Progenitor cell of endocrine pancreas (in vitro differentiated cells): ENCODE measurements at places on chromosomes 3 and 15. TPM values are rescaled to one million over a fixed set of nuclear protein-coding genes. Genes with fewer than 3 reads are reported as not detected.

Gene TATDN2
- 34.5 and 35.5 TPM in 2 replicates for total RNA-seq

Gene PP2D1
- total RNA-seq, result not detected in 2 replicates

Gene ZBTB11
- 17.8 and 18.8 TPM in 2 replicates for total RNA-seq

Gene UBAP1L
- total RNA-seq, result 5.8 and 6.2 TPM in 2 replicates

Gene TMEM115
- 32.7 and 33.0 TPM in 2 replicates for total RNA-seq

Gene MYLK
- 1.1 and 3.8 TPM in 2 replicates for total RNA-seq

Gene LRRC3B
- 0.29 and 0.60 TPM in 2 replicates for total RNA-seq

Gene CYP1A2
- not detected in 2 replicates for total RNA-seq

Gene HYAL1
- total RNA-seq, result 3.1 and 4.1 TPM in 2 replicates

Gene PRR20G
- not detected in 2 replicates for total RNA-seq

DNA sequence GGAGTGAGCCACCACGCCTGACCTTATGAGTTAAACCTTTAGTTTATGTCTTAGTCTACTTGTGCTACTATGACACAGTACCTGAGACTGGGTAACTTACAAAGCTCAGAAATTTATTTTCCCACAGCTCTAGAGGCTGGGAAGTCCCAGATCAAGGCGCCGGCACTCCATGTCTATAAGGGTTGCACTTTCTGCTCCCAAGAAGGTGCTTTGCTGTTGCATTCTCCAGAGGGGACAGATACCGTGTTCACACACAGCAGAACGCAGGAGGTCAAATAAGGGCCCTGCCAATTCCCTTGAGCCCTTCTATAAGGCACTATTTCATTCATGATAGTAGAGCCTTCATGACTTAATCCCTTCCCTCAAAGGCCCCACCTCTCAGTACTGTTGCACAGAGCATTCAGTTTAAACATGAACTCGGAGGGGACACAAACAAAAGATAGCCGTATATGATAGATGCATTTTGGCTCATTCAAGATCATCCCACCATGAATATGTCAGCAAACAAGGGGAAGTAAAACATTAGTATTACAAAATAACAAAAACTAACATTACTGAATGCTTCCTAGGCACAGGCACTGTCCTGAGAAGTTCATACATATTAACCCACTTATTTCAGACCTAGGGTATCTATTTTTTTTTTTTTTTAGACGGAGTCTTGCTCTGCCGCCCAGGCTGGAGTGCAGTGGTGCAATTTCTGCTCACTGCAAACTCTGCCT is 26.5 kb downstream of the PLA1A start:
- DNase-seq, result no peak

DNA sequence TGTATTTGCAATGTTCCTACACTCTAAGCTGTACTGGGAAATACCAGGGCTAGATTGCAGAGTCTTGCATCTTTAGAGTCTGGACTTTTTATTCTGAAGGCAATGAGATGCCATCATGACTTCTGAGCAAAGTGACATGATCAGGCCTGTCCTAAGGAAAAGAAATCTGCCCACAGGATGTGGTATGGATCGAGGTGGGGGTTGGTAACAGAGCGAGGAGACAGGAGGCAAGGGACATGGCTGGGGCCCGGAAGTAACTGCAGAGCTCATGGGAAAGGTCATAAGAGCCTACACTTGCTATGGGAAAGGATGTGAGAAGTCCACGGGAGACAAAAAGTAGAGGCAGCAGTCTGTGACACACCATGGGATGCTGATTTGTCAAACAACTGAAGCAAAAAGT is 121.5 kb downstream of the OXNAD1 start:
- DNase-seq, result no peak

- no peak for DNase-seq
These were observed 56.2 kb downstream of the ATP2C1 start for GRCh38 chr3:130950124-130950523.

DNA sequence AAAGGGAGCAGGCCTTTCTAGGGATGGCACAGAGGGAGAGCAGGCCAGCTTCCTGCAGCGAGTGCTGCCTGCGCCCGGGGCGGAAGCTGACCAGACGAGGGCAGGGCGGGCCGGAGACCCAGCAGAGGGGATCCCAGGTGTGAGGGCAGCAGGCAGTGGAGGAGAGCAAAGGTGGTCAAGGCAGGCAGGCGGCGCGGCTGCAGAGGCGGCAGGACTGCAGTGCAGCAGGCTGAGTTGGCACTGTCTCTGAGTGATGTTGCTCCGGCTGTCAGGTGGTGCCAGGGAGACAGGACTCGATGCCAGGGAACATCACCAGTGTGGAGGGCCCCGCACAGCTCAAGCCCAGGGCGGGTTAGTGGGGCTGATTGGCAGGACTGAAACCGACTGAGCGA is 22.3 kb upstream of the PLXNA1 start:
- no peak for DNase-seq

DNA sequence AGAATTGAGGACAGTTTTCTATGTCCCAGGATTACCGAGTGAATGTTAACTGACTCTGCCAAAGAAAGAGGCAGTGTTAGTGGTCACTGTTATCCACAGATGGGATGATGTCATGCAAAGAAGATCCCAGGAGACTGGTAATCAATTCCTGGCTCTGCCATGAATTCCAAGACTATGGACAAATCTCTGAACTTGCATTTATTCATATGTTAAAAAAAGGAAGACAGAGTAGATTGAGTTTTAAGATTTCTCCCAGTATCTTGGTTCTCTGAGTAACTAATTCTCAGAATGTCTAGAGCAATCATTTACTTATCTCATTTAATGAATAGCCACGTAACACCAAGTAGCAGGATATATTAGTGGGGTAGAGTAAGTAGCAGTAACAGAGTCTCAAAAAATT is 11.5 kb upstream of the MAP3K13 start:
- no peak for DNase-seq

DNA sequence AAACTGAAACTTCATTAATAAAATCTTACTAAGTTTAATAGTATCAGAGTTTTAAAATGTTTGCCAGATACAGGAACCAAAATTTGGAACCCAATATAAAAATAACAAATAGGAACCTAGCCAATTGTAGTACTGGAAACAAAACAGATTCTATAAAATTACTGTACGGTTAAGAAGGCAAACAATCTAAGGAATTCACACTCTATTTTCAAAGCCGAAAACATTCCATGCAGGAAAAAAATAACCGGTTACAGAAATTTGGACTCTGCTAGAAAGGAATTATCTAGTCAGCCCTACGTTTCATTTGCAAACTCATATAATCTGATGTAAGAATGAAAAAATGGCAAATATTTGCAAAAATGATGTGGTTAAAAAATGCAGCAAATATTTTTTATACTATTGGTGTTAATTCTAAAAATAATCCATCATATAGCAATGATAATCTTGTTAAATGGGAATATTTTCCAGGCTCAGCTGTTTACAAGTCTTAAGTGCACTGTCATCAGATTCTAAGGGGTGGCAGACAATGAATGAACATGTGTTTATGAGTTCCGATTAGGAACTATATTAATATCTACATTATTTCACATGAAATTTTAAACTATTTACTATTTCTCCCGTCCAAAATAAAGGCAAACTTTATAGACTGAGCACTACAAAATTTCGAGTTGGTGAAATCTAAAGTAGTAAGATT is 58.1 kb downstream of the DCBLD2 start:
- no peak for DNase-seq

DNA sequence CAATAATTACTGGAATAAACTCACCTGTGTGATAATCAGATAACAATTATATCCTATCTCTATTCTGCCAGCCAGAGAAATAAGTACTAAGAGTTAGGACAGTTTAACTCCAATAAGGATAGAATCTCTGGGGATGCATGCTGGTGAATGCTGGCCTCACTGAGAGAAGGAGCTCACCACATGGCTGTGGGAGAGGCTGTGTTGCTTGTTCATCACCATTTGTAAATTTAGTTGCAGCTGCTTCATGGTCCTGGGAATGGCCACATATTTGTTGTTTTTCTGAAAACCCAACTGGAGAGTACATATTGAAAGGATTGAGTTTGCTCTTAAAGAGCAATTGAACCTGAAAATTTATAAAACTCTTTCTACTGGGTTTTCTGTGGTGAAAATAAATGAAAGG is 207.3 kb downstream of the NECTIN3 start:
- no peak for DNase-seq

- DNase-seq, result no peak
These were observed 58.4 kb downstream of the PLXNA1 start for GRCh38 chr3:127041264-127041820.

- no peak for DNase-seq
These were observed 2.0 kb upstream of the NFKBIZ start for GRCh38 chr3:101847328-101847727.

DNA sequence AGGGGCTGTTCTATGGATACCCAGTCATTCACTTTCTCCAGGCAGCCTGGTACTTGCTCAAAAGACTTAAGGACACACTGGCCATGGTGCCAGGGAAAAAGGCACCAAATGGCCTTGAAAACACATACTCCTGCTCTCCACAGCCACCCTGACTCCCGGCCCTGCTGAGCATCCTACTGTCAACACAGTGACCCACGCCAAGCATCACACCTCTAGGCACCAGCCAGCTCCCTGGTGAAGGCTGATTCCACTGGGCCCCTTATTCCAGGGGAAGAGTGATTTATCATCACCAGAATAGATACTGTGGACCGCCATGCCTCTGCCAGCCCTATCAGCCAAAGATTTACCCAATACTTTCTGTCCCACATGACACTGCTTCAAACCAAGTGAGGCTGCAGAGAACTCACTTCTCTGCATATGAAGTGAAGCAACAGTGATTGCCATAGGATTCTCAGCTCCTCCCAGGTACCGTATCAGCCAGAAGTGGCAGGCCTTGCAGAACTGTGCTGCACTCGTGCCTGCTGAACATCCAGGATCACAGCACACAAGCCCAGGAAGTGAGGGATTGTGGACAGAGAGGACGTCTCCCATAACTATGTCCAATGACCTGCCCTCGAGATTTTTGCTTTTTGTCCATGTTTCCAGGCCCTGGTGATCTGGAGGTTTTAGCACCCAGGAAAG is 63.7 kb downstream of the WHAMM start:
- DNase-seq, result no peak

GRCh38 chr3:52724511-52724910 is 18.6 kb downstream of the SPCS1 start:
- no peak for DNase-seq

DNA sequence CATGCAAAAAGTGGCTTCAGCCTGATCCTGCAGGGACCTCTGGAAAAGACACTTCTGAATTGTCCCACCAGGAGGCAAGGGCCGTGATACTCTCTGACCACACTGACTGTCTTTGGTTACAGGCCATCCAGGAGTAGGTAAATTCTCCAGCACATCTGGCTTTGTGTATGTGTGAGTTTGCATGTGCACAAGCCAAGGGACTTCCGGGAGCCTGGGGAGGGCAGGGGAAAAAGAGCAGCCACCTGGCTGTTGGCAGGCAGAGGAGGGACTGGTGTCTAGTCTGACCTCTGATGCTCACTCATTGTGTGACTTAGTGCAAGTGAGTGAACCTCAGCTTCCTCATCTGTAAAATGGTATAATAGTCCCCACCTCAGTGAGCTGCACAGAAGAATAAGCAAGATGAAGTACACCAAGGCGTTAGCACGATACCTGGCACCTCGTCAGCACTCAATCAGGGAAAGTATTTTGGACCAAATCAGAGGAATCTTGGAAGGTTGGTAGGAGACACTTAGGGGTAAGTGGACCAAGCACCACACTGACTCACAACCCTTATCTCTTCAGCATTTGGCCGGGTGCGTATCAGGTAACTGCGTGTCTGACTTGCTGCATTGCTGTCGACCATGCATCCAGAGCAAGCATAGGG is 19.1 kb downstream of the KLHL6 start:
- DNase-seq, result no peak

DNA sequence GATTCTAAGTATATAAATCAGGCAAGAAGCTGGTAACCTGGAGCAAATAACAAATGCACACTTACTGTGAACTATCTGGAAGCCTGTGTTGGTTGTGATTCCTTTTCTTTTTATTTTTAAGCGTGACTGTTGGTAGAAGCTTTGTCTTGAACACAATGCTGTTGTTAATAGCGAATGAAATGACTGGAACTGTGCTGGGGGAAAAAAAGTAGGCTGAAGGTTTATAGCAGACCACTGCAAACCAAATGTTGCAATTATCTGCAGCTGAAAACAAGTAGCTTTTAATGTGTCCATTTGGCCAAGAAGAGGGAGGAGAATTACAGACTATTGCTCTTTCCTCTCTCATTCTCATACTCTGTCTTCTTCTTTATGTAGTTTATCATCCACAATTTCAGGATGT is 184.5 kb upstream of the DNAJC19 start:
- DNase-seq, result no peak

GRCh38 chr3:45509038-45509767 is 85.3 kb upstream of the LIMD1 start:
- no peak for DNase-seq

DNA sequence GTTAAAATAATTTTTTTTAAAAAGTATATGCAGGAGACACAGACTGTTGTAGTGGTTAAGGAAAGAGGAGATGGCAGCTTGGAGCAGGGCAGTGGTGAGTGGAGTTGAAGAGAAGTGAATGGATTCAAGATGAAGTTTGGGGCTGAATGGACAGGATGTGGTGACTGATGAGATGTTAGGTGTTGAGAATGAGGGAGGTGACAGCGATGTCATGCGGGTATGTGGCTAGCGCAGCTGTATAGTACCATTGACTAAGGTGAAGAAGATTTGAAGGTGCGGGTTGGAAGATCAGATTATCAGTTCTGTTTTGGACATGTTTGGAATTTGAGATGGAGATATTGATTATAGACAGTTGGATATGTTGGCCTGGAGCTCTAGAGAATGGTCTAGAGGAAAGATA is 20.1 kb downstream of the FBXO22 start:
- DNase-seq, result no peak

GRCh38 chr3:4751502-4752101 is 227.6 kb upstream of the BHLHE40 start:
- DNase-seq, result no peak

- no peak for DNase-seq
These were observed 13.4 kb upstream of the TMEM40 start for GRCh38 chr3:12772462-12772861.

- DNase-seq, result no peak
These were observed 13.3 kb upstream of the LRRK1 start for GRCh38 chr15:100905850-100906249.

DNA sequence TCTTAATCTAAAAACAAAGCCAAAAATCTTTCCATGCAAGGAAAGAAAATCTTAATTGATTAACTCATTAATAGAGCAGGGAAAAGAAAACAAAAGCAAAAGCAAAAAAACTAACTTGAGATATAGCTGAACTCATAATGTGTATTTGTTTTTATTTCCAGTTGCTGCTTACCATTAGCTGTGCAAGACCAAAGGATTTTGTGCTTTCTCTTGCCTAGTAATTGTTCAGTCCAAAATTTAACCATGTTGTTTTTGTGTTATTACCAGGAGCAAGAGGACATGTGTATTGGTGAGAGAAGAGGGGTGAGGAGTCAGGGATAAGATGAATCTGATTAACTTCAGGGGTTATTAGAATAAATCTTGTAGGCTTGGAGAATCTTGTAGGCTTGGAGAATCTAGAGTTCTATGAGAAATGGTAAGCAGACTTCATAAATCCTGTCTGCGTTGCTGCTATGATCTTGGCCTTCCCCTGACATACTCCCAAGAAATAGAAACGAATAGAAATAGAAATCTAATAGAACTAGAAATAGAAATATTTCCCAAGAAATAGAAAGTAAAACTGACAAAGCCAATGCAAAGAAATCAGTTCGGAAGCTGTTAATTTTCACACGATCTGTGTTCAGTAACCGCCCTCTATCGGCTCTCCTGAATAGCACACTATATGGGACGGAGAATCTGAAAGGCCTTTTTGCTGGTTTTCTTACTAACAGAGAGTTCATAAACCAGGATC is 72.6 kb upstream of the TNFSF10 start:
- no peak for DNase-seq
